ENCODE measurements at places on chromosomes 1 and 21.
A peak's percentile ranks its signal among the peaks of the same experiment; 100 is the strongest.

GRCh38 chr1:112256411-112256810, 139.6 kb upstream of the CTTNBP2NL start:
- DNase-seq, result no peak

- no peak for DNase-seq
Observed at GRCh38 chr1:204572923-204573922, 57.0 kb downstream of the MDM4 start.

- DNase-seq, result peak; percentile 5
Observed at GRCh38 chr1:213268221-213268620, 217.2 kb downstream of the RPS6KC1 start.

GRCh38 chr1:155598842-155599331, 11.1 kb upstream of the MSTO1 start:
- DNase-seq, result no peak

- DNase-seq, result no peak
Observed at GRCh38 chr1:3135073-3135702, 66.2 kb downstream of the PRDM16 start.

GRCh38 chr21:35658242-35658641, 402.1 kb downstream of the SETD4 start:
- no peak for DNase-seq

- no peak for DNase-seq
Observed at GRCh38 chr1:51345300-51345687, 14.9 kb upstream of the TTC39A start.

DNA sequence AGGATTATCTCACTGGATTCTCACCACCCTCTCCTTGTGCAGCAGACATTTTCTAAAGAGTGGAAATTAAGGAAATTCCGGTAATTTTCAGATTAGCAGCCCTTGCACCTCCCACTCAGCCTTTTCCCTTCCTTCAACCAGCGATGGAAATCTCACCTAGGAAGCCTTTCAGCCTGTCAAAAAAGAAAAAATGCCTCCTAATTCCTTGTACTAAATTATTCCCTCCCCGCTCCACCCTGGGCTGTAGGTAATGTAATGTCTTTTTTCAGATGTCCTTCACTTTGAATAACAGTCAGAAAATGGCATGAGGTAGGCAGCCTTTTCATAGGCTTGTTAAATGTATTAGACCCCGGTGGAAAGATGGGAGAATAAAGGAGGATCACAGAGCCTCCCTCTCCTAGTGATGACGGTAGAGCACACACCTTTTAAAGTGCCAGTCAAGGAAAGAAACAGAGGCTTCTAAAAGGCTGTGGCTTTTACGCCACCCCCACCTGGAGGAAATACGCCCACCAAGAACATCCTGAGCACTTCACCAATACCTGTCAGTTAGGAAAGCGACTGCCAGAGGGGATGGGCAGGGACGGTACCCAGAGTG, 62.8 kb upstream of the NEK2 start:
- DNase-seq, result no peak
